ENCODE measurements at places on chromosomes 1 and 21.

DNA sequence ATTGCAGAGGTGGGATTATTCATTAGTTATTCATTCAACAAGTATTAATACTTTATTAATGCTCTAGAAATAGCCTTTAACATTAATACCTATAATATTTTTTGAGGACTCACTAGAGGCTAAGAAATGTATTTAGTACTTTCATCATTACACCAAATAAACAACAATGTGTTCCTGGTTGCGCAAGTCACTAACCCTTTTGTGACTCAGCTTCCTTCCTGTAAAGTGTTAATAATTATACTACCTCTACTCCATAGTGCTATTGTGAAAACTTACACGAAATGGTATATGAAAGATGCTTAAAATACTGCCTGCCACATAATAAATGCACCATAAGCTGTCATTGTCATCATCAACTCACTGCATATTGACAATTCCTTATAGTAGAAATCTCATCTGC, 431.0 kb downstream of the DPYD start:
- no peak overlapping the region for H3K27ac ChIP-seq
- no peak overlapping the region for H3K4me3 ChIP-seq
- DNase-seq = no peak
- H3K27me3 ChIP-seq = no peaks in the 10 kb centered on the region
- H3K36me3 ChIP-seq = no peaks in the 10 kb centered on the region

GRCh38 chr1:215890438-215890837, 323.3 kb downstream of the KCTD3 start:
- no peak for DNase-seq
- no peak overlapping the region for H3K4me3 ChIP-seq
- H3K4me1 ChIP-seq = no peaks in the 10 kb centered on the region
- H3K36me3 ChIP-seq = no peaks in the 10 kb centered on the region

DNA sequence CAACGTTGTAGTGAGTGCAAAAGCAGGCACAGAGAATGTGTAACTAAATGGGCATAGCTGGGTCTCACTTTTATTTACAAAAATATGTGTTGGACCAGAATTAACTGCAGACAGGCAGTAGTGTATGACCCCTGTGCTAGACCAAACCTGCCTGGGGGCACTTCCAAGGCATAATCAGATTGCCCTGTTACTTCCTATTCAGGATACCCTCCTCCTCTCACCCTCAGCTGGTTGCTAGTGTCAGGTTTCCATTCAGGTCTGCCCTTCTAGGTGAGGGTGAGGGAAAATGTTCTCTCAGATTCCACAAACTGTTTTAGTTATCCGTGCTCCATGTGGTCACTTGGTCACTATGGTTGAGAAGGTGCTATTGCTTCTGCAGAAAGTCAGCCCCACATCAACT, 387.3 kb downstream of the LMX1A start:
- no peaks in the 10 kb centered on the region for H3K36me3 ChIP-seq
- H3K27me3 ChIP-seq = no peaks in the 10 kb centered on the region
- H3K4me1 ChIP-seq = no peaks in the 10 kb centered on the region
- H3K4me3 ChIP-seq = no peak overlapping the region
- no peak overlapping the region for H3K27ac ChIP-seq

- no peak for DNase-seq
- no peak overlapping the region for H3K27ac ChIP-seq
- no peak overlapping the region for H3K4me3 ChIP-seq
- no peaks in the 10 kb centered on the region for H3K4me1 ChIP-seq
- no peaks in the 10 kb centered on the region for H3K36me3 ChIP-seq
- no peaks in the 10 kb centered on the region for H3K27me3 ChIP-seq
Observed at GRCh38 chr1:73800376-73800775, 397.6 kb downstream of the LRRIQ3 start.

- peak; percentile 75 for DNase-seq
- H3K4me3 ChIP-seq = peak overlapping the region; percentile 75
Observed at GRCh38 chr1:243254233-243254926, 701 bp downstream of the CEP170 start.

- H3K36me3 ChIP-seq = no peaks in the 10 kb centered on the region
- no peak overlapping the region for H3K4me3 ChIP-seq
- H3K27me3 ChIP-seq = no peaks in the 10 kb centered on the region
- DNase-seq = no peak
Observed at GRCh38 chr1:50994997-50995396, 25.0 kb downstream of the CDKN2C start.

- peaks cover 27% of the 10 kb centered on the region for H3K4me1 ChIP-seq
- peak; percentile 47 for DNase-seq
- H3K36me3 ChIP-seq = no peaks in the 10 kb centered on the region
- no peak overlapping the region for H3K4me3 ChIP-seq
- H3K27me3 ChIP-seq = no peaks in the 10 kb centered on the region
- H3K27ac ChIP-seq = peak overlapping the region; percentile 62
Observed at GRCh38 chr1:36366091-36366661, 19.5 kb downstream of the STK40 start.

- no peak overlapping the region for H3K27ac ChIP-seq
- no peak overlapping the region for H3K4me3 ChIP-seq
- no peaks in the 10 kb centered on the region for H3K4me1 ChIP-seq
- DNase-seq = no peak
Observed at GRCh38 chr1:7265771-7266371, 480.6 kb downstream of the CAMTA1 start.

DNA sequence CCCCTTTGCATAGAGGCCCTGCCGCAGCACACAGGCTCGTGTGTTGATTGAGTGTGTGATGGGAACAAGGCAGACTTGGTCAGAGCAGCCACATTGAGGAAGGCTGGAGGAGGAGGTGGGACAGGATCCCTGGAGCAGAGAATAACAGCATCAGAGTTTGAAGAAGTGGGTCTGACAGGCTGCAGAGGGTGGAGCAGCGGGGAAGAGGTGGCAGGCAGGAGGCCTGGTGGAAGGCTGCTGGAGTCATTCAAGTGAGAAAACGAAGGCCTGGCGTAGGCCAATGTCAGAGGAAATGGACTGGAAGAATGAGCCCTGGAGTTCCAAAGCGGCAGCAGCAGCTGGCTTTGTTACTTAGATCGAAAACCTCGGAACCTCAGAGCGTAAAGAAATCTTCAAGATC, 115.0 kb upstream of the GRIK3 start:
- no peak overlapping the region for H3K27ac ChIP-seq
- DNase-seq = no peak
- no peak overlapping the region for H3K4me3 ChIP-seq
- no peaks in the 10 kb centered on the region for H3K36me3 ChIP-seq

GRCh38 chr1:20497506-20497905, 10.4 kb downstream of the MUL1 start:
- no peaks in the 10 kb centered on the region for H3K36me3 ChIP-seq
- peaks cover 11% of the 10 kb centered on the region for H3K4me1 ChIP-seq
- H3K27ac ChIP-seq = no peak overlapping the region
- no peaks in the 10 kb centered on the region for H3K27me3 ChIP-seq

DNA sequence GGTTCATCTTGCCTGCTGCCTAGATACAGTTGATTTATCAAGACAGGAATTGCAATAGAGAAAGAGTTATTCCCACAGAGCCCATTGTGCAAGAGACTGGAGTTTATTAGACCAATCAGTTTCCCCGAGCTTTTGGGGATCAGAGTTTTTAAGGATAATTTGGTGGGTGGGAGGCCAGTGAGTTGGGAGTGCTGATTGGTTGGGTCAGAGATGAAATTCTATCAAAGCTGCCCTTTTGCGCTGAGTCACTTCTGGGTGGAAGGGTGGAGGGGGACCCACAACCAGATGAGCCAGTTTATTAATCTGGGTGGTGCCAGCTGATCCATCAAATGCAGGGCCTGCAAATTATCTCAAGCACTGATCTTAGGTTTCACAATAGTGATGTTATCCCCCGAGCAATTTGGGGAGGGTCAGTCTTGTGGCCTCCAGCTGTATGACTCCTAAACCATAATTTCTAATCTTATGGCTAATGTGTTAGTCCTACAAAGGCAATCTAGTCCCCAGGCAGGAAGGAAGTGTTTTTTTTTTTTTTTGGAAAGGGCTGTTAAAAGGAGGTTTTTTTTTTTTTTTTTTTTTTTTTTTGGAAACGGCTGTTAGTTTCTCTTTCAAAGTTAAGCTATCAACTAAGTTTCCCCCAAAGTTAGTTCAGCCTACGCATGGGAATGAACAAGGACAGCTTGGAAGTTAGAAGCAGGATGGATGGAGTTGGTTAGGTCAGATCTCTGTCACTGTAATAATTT, 7.4 kb downstream of the SLC16A4 start:
- H3K27me3 ChIP-seq = no peaks in the 10 kb centered on the region
- no peak for DNase-seq
- H3K4me3 ChIP-seq = no peak overlapping the region
- H3K27ac ChIP-seq = no peak overlapping the region
- H3K36me3 ChIP-seq = no peaks in the 10 kb centered on the region

GRCh38 chr1:37808369-37809319, 636 bp upstream of the YRDC start:
- peak; percentile 87 for DNase-seq
- peak overlapping the region; percentile 92 for H3K27ac ChIP-seq
- H3K36me3 ChIP-seq = no peaks in the 10 kb centered on the region
- peaks cover 42% of the 10 kb centered on the region for H3K4me1 ChIP-seq
